Urinary bladder (tissue), 4 donors: ENCODE measurements at places on chromosomes 2 and 18. TPM values are rescaled to one million over a fixed set of nuclear protein-coding genes. Genes with fewer than 3 reads are reported as not detected.
A peak's percentile ranks its signal among the peaks of the same experiment; 100 is the strongest.

- no peak for DNase-seq
Observed at GRCh38 chr2:105790461-105791149, 45.9 kb downstream of the NCK2 start.

- DNase-seq: no peak
Observed at GRCh38 chr2:205361970-205362369, 320.3 kb upstream of the NRP2 start.

DNA sequence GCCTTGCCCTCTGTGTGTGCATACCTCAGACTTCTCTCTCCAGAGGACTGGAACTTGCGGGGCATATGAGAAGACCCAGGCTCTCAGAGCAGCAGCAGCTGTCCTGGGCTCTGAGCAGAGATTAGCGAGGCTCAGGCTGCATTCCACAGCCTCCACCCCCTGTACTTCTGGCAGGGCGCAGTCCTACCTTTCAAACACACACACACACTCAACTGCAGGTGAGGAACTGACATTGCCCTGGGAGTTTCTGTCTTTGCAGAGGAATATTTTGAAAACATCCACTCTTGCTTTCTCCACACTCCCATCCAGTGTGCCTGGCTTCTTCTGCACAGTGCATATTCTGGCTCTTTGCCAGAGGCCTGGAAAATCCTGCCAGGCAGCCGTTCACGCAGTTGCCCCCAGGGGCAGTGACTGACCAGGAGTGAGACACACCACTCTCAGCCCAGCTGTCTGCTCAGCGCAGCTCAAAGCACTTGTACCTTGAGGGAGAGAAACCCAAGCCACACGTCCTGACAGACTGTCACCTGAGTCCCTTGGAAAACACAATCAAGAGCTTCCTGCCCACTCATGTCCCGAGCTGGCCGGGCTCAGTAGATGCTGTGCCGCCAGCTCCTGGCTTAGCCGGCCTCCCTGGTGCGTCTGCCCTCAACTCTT, 460.8 kb downstream of the RNF144A start:
- DNase-seq: peak; percentile 3

DNA sequence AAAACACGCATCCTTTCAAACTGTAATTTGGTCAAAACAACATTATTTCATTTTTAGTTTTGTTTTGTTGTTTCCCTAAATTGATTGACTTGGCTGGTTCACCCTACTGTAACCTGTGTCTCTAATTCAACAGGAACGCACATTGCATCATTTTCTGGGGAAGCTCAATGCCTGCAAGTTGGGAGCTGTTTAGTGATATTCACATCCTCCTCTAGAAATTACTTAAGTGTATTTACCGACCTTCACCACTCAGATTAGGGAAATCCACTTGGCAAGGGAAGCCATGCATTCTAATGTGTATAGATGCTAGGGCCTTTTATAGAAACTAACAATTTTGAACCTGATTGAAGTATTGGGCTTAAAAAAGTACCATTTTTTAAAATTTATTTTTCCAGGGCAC, 7.3 kb upstream of the TPO start:
- DNase-seq: no peak

DNA sequence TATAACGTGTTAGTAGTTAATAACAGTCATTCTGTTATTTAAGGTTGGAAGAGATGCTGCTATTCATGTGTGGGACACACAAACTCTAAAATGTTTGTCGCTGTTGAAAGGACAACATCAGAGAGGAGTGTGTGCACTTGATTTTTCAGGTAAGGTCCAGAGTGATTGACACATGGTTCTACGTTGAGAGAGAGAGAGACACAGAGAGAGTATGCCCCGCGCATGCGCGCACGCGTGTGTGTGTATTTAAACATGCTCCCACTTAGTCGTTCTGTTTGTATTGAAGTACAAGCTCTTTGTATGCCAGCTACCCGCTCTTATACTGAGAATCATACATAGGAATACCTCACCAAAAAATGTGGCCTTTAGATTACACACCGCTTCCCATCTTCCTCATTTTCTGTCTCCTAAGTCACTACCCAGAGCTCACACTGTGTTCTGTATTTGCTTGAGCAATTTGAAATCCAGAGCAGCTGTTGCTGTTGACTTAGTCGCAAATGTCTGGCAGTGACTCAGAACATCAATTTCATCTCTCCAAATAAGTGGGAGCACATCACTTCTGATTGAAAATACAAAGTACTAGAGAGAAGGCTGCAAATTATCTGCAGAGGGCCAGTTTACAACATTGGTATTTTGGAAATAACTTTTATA, 148.1 kb downstream of the EML6 start:
- no peak for DNase-seq

DNA sequence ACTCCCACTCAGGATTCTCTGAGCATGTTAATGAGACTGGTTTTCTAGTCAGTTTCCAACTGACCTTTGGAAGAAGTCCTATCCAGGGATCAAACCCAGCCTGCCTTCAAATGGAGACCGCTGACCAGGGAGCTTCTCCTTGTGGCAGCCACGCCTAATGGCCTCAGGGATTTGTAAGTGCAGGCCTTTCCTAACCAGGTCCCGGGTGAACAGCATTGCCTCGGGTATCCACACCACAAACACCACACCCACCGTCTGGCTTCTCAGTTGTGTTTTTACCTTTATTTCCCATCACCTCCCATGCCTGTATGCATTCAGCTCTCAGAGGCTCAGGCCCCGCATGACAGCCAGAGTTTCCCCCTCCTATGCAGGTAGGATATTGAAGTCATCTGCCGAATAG, 406.3 kb upstream of the HS6ST1 start:
- DNase-seq: no peak

GRCh38 chr2:240182476-240182875, 42.0 kb upstream of the OTOS start:
- DNase-seq: no peak

The TMEM178A gene
- 5.2 TPM for total RNA-seq

DNA sequence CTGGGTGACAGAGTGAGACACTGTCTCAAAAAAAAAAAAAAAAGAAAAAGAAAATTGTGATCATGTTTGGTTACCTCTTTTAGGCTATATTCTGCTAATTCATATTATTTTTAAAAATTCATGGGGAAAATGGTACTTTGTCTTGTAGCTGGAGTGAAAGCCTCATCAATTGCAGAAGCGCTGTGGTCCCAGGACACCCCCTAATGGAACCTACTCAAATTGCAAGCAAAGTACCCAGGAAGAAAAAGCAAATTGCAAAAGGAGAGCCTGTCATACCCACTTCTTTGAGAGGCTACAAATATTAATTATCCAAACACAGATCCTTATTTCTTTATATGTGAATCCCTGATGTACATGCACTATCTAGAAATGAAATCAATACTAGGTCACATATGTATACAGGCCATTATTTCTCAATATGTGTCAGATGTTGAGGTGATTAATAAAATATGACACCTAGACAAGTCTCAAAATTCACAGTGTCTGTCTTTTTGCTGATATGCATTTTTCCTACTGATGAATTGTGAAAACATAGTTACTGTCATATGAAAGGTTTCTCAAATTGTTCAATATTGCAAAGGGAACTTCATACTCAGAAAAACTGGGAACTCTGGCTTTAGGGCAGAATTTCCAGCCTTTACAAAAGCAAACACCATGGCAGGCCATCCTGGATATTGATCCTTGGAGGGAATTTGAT, 12.6 kb downstream of the CRACDL start:
- DNase-seq: no peak

The RNF138 gene
- 35.4 TPM for total RNA-seq
